ENCODE measurements at places on chromosomes 4 and X.

DNA sequence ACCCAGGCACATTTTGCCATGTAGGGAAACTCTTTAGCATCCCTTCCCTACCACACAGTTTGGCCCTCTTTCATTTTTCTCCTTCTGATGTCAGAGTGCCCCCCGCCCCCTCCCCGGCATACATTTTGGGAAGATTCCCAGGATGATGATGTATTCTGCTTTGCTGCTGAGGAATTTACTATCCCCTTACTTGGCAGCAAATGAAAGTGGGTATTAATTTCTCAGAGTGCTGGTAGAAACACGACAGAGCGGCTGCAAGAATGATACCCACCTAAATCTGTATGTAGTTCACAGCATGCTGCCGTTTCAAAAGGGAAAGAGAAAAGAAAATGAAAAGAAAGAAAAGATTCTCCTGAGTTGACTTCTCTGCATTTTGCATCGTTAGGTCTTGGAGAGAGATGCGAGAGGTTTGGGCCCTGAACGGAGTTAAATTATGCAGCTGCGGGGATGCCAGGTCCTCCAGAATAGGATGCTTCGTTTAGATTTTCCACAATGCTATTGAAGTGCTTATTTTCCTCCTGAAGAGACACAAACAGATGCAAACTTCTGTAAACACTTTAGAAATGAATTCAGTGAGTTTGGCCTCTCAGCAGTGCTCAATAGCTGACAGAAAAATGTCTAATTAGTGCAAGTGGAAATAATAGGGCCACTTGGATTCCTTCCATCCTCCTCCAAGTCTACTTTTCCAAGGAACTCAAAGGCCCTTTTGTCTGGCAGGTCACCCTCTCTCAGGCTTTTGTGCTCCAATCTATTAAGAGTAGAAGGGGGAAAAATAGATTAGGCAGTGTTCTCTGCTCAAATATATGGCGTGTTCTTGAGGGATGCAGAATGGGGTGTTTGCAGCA, 106.2 kb downstream of the ALPK1 start:
- no peak for DNase-seq

- no peak for DNase-seq
These were observed 22.1 kb downstream of the DGKK start for GRCh38 chrX:50448565-50448964.

DNA sequence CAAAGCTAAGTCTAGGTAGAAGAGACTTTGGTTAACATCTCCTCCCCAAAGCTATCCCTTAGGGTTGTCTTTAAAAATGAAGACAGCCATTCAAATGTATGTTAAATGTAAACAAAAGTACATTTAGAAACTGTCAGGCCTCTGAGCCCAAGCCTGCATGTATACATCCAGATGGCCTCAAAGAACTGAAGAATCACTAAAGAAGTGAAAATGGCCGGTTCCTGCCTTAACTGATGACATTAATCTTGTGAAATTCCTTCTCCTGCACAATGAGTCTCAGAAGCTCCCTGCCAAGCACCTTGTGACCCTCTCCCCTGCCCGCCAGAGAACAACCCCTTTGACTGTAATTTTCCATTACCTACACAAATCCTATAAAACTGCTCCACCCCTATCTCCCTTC, 377.9 kb downstream of the FAM133A start:
- DNase-seq, result no peak

GRCh38 chr4:44985938-44986337, 259.6 kb upstream of the GNPDA2 start:
- DNase-seq, result no peak

DNA sequence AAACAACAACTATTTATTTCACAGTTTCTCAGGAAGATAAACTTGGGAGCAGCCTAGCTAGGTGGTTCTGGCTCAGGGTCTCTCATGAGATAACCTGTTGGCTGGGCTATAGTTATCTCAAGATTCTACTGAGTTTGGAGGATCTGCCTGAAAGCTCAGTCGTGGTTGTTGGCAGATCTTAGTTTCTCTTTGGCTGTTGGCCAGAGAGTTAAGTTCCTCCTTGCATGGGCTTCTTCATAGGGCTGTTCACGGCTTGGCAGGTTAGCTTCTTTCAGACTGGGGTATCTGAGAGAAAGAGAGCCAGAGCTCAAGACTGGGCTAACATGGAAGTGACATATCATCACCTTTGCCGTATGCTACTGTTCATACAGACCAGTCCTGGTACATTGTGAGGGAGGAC, 28.7 kb downstream of the SEC24B start:
- no peak for DNase-seq

GRCh38 chr4:99875071-99875470, 19.2 kb downstream of the LAMTOR3 start:
- DNase-seq, result no peak

DNA sequence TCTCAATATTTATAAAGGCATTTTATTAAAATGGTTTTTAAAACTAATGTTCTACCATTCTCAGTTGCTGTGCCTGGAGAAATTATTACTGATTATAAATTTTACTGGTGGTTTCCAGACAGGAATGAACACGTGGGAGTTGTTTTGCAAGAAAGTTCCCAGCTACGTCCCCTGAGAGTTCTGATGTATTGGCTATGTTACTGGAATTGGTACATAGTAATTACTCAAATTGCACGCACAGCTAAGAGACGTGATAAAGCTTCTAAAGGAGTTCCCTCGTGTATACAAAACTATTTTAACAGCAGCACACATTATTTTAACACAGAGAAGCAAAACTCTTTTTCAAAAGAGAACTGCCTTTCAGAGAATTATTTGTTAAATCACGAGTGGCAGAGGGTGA, 292.2 kb downstream of the NLGN4X start:
- DNase-seq, result no peak

- no peak for DNase-seq
These were observed 148.0 kb upstream of the STX18 start for GRCh38 chr4:4689694-4690440.

- no peak for DNase-seq
These were observed 17.6 kb downstream of the TRIM61 start for GRCh38 chr4:164959896-164960295.

DNA sequence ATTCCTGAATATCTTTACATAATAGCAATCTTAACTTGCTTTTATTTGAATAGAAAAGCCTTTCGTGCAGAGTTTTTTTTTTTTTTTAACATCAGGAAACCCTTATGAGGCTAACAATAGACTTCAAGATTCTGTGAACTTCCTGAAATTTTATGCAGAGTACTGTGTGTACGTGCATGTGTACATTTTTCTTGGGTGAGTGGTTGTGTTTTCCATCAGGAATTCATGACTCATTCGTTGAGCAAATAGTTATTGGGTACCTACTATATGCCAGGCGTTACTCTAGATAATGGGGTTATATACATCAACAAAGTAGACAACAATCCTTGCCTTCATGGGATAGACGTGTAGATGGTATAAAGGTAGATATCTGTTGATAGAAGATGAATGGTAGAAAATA, 59.1 kb downstream of the MRPL1 start:
- no peak for DNase-seq

DNA sequence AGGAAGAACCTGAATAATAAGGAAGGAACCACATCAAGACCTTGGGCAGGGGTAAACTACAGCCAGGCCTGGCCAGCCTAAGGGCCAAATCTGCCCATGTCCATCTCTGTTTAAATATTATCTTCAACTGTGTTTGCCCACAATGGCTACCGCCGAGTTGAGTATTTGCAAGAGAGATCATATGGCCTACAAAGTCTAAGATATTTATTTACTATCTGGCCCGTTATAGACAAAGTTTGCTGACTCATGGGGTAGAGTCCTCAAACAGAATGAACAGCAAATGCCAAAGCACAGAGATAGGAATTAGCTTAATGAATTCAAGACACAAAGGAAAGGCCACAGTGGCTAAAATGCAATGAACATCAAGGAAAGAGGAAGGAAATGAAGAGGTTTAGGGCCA, 44.8 kb downstream of the RPS6KA3 start:
- no peak for DNase-seq

- DNase-seq, result no peak
These were observed 370.3 kb upstream of the SMIM31 start for GRCh38 chr4:164383358-164384220.

DNA sequence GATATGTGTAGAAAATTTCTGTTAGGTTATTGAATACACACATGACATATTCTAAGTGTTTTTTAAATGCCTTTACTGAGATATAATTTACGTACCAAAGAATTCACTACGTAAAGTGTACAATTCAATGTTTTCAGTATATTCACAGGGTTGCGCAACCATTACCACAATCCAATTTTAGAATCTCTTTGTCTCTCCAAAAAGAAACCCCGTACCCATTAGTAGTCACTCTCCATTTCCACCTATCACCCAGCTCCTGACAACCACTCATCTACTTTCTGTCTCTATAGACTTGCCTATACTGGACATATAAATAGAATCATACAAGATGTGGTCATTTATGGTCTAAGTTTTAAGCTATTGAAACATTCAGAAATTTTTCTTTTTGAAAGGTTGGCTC, 53.0 kb upstream of the FBXW7 start:
- no peak for DNase-seq

DNA sequence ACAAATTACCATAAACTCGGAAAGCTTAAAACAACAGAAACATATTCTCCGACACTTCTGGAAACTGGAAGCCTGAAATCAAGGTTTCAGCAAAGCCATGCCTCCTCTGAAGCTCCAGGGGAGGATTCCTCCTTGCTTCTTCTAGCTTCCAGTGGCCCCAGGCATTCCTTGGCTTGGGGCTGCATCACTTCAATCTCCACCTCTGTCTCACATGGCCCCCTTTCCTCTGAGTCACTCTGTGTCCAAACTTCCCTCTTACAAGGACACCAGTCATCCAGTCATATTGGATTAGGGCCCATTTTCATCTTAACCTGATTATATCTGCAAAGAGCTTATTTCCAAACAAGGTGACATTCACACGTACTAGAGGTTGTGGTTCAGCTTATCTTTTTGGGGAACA, 17.3 kb downstream of the PARM1 start:
- DNase-seq, result no peak

DNA sequence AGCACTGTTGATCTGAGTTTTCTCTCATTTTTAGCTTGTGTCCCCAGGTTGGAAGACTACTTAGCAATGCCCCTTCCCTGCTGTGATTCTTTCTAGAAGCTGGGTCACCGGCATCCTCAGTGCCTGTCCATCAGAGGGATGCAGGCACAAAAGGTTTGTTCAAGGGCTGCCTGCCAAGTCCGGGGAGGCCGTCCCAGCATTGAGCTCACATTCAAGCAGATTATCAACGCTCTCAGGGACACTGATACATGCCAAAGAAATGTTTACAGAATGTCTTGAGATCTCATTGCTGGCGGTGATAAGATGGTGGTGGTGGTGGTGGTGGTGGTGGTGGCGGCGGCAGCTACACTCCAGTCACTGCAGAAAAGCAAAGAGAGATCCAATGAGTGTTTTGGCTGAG, 79.6 kb upstream of the VCX3A start:
- no peak for DNase-seq

- DNase-seq, result no peak
These were observed 120.7 kb upstream of the MED14 start for GRCh38 chrX:40855932-40856515.

DNA sequence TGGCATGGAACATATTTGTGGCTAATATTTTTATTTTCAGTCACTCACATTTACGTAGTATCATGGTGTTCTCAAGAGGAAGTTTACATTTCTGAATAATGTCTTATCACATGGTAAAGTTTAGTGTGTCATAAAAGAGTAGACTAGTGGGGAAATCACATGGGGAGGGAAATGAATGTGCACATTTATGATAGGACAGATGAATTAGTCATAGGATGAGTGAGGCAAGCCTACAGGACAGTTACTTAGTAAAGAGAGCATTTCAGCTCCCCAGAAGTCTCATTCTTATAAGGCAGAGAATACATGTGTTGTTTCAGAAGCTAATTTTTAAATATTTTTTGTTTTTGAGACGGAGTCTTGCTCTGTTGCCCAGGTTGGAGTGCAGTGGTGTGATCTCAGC, 6.2 kb downstream of the GK start:
- DNase-seq, result no peak

DNA sequence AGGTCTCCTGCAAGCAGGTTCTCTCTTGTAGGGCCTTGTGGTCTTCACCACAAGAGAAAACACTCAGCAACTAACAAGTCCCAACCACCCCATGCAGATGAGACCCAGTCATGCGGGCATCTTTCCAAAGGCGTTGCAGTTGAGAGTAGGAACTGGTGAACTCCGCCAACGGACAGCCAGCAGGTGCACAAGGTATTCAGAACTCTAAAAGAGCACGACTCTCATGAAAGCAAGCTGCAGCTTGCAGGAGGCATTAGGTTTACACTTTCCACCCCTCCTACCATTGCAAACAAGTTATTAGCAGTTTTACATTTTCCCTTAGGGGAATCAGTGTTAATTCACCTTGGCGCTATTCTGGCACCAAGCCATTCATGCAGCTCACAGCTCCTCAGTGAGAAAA, 173.4 kb upstream of the KIT start:
- DNase-seq, result no peak

- DNase-seq, result no peak
These were observed 754.0 kb upstream of the SLIT2 start for GRCh38 chr4:19497705-19498104.

DNA sequence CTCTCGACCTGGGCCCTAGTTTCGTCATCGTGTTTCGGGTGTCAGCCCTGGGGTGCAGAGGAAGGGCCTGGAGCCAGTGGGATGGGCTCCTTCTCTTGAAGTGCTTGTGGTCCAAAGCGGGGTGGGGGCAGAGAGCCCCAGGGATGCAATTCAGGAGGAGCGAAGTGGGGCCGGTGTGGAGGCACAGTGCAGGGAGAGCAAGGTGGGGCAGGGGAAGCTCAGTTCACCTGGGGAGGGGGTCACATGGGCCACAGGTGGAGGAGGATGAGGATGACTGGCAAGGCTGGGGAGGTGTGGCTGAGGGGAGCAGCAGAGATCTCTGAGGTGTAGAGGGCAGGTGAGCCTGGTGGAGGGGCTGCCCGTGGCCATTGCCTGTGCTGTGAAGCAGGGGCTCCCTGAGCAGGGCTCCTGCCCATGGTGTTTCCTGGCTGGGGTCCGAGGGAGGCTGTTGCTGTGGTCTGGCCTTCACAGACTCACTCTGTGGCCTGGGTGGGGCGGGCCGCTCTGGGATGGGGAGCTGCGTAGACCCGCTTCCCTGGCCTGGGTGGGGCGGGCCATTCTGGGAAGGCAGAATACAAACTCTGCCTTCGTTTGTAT, 6.9 kb downstream of the SORCS2 start:
- no peak for DNase-seq

DNA sequence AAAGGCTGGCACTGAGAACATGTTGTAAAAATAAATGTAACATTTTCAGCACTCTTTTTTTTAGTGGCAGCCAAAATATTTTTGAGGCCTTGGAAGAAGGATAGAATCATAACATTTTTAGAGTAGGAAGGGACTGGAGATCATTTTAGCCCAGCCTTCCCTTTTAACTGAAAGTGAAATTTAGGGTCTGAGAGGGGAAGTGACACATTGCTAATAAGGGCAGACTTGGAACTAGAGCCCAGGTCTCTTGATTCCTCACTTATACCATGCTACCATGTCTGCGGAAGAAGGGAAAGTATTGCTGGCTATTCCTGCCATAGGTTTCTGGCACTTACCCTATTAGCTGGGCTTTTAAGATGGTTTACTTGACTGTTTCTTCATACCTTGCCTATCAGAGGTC, 4.8 kb downstream of the WDR44 start:
- DNase-seq, result no peak

DNA sequence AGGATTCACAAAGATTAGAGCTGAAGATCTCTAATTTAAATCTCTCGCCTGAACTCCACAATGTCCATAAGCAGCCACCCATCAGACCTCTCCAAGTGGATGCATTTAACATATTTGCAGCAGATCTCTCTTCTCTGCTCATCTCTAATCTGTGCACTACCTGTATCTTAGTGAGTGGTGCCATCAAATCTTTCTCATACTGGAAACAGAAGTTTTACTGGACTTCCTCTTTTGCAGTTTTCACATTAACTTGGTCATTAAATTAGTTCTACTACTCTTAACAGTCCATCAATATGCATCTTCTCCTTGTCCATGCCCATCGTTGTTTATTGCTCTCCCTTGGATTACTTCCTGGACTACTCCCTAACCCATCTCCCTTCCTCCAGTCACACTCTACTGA, 488.5 kb downstream of the IL15 start:
- no peak for DNase-seq

All from stimulated activated CD4-positive, alpha-beta T cell treated with anti-CD3 and anti-CD28 coated beads, Interleukin-4, amount 100 ng/mL, for 48 hours (primary cell).